Urothelium cell line (cell line): ENCODE measurements at places on chromosomes 2 and 18.

GRCh38 chr2:118784860-118785259 lies 62.6 kb downstream of the EN1 start:
- DNase-seq, result no peak

DNA sequence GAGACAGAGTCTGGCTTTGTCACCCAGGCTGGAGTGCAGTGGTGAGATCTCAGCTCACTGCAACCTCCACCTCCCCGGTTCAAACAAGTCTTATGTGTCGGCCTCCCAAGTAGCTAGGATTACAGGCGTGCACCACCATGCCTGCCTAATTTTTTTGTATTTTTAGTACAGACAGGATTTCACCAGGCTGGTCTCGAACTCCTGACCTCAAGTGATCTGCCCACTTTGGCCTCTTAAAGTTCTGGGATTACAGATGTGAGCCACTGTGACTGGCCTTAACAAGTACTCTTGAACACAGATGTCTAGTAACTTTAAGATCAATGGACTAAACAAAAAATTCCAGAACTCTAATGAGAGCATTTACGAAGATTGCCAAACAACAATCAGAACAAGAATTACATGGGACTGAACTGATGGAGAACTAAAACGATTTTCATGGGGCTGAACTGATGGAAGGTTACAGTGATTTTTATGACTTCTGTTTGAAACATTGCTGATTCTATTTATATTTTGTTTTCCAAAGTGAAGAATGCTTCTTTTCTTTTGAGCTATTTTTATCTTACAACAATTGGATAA lies 46.5 kb upstream of the ST3GAL5 start:
- no peak for DNase-seq

DNA sequence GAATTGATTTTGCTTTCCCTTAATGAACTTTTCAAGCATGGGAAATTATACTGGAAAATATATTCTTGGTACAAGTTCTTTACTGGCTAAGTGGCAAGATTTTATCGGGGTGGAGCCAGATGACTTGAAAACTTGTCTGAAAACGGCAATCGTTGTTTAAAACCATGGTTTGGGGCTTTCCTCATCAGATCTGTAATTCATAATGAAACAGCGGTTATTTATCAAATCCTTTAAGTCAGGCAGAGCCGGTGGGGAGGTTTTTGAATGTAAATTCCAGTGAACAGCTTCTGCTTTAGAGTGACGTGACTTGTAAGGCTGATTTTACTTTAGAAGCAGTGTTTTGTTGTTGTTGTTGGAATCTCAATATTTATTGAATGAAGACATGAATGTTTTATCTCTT lies 2.6 kb downstream of the SEC11C start:
- DNase-seq, result no peak

DNA sequence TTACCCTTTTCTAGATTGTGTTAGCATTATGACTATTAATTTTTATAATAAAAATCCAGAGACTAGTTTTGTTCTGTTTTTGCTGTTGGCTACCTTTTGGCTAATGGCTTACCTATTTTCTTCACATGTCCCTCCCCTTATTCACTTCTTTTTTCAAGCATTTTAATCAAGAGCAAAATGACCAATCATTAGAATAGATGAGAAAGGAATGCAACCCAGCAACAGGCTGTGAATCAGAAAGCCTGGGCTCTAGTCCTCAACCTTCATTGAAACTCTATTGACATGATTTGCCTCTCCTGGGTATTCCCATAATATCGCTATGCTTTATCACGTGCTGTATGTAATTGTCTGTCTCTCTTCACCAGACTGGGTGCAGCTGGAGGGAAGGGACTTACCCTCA lies 370.1 kb downstream of the IRS1 start:
- DNase-seq, result no peak

GRCh38 chr18:8254654-8255053 lies 354.6 kb upstream of the RAB12 start:
- no peak for DNase-seq

DNA sequence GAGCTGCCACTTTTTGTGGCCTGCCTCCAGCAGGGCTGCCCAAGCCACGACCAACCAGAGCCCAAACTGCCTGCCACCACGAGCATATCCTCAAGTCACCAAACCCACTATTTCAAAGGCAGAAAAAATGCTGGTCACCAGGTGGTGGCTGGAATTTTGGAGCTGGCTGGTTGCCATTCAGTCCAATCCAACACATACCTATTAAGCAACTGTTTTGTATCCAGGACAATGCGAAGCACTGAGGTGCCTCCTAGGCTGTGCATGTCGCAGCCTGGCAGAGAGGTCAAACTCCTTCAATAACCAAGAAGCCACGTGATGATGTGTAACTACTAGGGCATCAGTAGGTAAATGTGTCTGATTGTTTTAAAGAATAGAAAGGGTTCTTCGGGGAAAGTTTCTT lies 108.3 kb upstream of the PPP1CB start:
- no peak for DNase-seq

DNA sequence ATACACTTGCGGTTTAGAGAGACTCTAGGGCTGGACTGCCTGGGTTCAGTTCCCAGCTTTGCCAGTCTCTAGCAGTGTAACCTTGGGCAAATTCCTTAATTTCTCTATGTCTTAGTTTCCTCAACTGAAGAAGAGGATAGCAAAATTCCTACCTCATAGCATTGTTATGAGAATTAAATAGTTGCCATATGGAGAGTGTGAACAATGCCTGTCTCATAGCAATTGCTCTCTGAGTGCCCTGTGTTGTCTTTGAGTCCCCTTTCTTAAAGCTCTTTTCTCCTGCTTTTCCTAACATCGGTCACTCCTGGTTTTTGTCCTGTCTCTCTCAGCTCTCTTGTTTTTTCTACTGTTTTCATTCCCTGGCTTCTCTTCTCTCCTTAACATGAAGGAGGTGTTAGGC lies 116.8 kb upstream of the ALPP start:
- DNase-seq, result no peak

- DNase-seq, result no peak
Observed at GRCh38 chr2:128781166-128781565, 462.5 kb upstream of the HS6ST1 start.

DNA sequence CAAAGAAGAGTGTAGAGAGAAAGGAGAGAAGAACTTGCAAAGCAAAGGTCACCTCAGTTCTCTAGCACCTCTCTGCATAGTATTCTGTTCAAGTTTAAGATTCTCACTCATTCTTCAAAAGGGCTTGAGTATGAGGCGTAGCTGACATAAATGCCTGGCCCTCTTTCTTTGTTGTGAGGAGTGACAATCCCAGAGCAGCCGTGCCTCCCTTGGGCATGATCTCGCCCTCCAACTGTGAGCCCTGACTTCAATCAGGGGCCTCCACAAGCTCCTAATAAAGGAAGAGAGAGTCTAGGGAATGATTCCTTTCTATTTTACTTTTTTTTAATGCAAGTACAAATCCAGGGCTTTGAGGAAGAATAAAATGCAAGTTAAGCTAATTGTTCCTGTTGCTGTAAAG lies 402.7 kb downstream of the LRP1B start:
- no peak for DNase-seq

- no peak for DNase-seq
Observed at GRCh38 chr18:41992703-41993102, 37.7 kb downstream of the PIK3C3 start.

DNA sequence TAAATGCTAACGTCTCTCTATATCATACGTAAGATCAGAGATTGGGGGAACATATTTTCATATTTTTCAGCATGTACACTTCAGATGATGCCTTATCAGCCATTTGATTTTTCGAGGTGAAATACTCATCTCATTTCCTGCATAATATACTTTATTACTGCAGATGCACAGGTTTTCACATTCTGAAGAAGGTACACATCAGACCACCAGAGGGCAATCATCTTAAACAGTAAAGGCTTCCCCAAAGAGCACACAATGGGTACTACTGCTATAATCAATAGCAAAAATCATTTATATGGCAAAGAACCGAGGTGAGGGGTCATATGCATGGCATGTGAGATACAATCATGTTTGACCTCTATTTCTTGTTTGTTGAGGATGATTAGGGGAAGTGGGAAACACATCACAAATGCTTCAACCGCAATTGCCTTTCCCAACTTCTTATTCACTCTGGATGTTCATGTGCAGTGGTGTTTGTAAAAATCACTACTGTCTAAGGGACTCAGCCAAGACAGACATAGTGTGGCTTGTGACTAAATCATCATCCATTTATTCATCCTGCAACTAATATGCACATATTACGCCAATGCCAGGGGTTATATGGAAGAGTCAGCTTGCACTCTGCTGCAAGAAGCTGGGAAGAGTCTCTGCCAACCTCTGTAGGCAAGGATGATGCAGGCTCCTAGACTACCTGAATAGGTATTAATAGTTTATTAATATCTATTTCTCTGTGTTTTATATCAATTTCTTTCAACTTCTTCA lies 118.7 kb downstream of the EPB41L3 start:
- peak; percentile 24 for DNase-seq

GRCh38 chr18:24176727-24177416 lies 38.0 kb downstream of the CABYR start:
- DNase-seq, result peak; percentile 11

DNA sequence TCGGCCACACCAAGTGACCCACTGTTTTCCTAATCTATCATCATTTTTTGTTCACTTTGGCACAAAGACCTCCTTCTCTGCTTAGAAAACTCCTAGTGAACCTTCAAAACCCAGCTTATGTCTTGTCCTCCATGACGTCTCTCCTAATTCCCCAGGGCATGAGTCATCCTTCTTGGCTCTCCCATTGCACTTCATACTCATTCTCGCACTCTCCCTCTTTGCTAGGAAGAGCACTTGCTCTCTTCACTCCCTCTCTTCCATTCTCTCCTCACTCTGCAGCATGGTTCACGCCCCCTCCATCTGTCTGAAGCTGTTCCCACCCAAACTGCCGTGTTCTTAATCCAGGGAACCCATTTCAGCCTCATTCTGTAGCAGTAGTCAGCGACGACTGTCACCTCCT lies 103.9 kb downstream of the MRO start:
- DNase-seq, result peak; percentile 16

DNA sequence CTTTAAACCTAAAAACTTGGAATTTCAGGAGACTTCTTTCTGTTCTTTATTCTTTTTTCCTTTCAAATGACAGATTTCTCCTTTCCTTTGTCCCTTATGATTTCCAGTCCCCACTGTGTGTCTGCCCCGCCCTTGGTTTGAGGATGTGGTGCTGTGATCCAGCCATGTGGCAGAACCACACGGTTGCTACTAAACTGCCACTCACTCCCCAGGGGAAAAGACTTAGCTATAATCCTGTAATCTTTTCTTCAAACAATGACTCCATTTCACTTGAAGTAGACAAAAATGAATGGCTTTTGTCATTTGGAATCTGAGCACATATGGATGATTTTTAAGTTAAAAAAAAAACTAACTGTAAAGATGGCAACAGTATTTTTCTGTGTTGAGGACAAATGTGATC lies 76.2 kb upstream of the STAM2 start:
- no peak for DNase-seq

DNA sequence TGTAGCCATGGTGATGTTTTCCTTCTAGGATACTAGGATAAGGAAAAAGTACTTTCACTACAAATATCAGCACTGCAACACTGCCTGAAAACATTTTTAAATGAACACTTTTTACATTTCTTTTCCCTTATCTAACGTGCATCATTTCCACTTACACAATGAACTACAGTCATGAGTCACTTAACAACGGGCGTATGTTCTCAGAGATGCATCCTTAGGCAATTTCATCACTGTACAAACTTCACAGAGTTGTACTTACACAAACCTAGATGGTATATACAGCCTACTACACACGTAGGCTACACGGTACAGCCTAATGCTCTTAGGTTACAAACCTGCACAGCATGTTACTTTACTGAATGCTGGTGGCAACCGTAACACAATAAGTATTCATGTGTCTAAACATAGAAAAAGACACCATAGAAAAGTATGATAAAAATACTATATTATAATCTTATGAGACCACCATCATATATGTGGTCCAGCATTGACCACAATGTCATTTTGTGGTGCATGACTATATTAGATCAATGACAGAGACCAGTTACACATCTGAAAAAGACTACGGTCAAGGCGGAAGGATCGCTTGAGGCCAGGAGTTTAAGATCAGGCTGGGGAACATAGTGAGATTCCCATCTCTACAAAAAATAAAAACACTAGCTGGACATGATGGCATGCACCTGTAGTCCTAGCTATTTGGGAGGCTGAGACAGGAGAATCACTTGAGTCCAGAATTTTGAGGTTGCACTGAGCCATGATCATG lies 39.8 kb downstream of the WDR33 start:
- DNase-seq, result no peak

DNA sequence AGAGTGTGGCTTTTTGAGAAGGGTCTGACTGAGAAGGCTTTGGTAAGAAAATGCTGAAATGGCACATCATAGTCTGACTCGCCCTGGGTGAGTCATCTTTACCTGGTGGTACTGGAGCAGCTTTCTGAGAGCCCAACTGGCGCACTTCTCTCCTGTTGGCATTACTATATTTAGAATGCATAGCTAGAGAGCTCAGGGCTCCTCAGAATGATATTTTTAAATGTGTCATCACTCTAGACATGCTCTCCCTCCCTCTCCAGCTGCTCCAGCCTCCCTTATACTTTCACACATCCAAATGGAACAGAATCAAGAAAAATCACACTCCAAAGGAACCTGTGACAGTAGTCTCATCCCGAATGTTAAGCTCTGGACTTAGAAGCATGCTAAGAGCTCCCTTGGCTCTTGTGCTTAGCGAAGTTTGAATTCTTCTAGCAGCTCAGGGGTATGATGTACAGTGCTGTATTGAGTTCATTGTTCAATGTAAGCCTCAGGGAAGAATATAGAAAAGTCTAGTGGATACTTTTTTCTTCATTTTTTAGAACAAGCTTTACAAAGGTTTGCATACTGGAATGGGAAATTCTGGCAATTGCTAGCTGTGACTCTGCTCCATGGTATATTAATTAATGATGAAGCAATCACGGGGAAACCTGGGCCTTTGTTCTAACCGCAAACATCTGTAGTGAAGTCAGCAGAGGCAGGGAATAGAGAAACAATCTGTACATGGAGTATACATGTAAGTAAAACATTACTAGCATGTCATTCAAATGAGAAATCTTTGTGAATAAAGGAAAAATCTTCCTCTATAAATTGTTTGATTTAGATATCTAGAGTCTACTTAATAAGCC lies 751.2 kb upstream of the NRXN1 start:
- peak; percentile 64 for DNase-seq

DNA sequence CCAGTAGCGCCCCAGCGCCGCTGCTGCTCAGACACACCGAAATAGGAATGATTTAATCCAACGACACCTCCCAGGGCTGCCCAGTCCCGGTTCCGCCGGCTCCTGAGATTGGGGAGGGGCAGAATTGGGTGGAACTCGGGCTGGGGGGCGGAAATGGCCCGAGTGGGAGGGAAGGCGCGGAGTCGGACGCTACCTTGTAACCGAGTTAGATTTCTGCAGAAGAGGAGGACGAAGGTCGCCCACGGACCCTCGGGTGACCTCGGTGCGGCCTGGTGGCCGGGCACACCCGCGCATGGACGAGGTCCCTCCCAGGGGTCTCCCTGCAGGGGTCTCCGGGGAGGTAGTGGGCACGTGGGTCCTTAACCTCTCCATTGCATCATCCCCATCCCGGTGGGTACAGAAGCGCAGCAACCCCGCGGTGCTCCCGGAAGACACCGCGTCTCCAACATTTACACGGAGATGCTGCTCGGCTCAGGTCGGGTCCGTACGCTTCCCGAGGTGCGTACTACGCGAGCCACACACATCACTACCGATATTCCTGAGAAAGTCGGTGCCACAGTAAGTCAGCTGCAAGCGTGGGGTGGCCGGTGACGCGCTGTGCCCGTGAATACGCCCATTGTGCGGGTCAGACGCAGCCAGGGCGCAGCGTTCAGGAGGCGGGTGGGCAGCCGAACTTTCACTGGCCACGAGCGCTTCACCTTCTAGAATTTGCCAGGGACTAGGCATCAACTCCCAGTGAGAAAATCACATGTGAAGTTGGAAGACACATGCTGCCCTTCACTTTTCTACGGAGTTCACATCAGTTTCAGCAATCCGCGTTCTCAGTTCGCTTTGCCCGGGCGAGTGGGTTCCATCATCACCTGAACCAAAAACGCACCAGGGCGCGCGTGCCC lies 3.0 kb downstream of the ZNF516 start:
- peak; percentile 18 for DNase-seq
